ENCODE measurements at places on chromosomes 11 and 22. TPM values are rescaled to one million over a fixed set of nuclear protein-coding genes. Genes with fewer than 3 reads are reported as not detected.
A peak's percentile ranks its signal among the peaks of the same experiment; 100 is the strongest.

DNA sequence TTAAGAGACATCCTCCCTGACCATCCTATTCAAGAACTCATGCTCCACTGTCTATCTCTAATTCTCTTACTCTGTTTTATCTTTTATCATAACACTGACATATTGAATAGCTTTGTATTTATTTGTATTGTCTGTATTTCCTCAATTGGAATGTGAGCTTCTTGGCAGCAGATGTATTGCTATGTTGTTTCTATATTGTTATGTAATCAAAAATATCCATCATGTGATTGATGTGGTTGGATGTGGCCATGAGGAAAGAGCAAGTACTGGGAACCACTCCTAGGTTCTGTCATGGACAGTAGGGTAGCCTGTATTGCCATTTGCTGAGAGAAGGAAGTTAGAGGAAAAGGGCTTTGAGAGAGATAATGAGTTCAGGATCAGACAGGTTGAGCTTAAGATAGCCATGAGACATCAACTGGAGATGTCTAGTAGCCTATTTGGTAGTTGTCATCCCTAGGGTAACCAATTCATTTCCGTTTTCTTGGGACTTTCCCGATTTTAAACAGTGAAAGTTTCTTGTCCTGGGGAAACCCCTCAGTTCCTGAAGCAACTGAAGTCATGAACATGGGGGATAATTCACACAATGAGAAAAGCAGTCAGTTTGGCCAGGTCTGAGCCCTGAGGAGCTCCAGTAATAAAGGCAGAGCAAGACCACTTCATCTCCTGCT, 404.5 kb downstream of the INSC start:
- DNase-seq: no peak

Gene SLC22A25
- not detected for total RNA-seq

DNA sequence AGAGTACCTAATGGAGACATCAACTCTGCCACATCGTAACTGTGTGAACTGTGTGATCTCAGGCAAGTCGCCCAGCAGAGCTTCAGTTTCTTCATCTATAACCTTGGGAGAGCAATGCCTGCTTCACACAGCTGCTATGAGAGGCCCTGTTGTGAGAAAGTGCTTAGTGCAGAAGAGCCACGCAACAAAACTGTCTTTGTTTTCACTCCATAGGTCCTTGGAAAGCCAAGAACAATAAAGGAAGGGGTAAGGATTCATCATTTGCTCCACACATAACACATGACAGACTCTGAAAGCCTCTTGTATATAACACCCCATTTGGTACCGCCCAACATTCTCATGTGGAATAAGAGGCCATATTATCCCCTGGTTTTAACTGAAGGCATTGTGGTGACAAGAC, 231.9 kb upstream of the ISX start:
- DNase-seq: no peak

Gene ART5
- total RNA-seq: 7.5 TPM

Gene ARFGAP3
- total RNA-seq: 14.1 TPM

GRCh38 chr11:2919837-2920236, 9.4 kb downstream of the PHLDA2 start:
- no peak for DNase-seq

DNA sequence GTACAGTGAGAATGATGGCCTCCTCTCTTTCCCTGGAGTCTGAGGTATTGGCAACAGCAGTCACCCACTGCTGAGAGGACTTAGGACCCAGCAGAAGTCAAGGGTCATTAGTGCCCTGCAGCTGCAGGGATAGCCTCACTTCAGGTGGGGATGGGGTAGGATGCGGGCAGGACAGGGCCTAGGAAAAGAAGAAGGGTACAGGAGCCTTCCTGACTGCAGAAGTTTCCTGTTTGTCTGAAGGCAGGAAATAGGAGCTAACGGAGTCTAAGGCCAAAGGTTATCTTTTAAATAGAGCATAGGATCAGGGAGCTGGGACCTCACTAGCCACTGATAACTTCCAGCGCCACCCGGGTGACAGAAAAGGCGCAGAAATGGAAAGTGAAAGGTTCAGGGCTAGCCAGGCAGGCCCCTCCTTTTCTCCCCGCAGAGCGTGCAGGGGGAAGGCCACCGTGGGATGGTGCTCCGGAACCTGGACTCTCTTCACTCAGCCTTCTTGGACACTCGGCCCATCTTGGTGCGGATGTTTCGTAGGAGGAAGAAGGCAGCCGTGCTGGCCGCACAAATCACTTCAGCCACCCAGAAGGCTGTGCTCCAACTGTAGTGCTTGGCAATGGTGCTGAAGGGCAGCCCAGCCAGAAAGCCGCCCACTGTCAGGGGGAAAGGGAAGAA, 6.0 kb downstream of the TRAPPC4 start:
- DNase-seq: no peak

Gene APOL1
- total RNA-seq: 0.13 TPM

Gene PRDM11
- total RNA-seq: 11.5 TPM

Gene C11orf21
- total RNA-seq: not detected

DNA sequence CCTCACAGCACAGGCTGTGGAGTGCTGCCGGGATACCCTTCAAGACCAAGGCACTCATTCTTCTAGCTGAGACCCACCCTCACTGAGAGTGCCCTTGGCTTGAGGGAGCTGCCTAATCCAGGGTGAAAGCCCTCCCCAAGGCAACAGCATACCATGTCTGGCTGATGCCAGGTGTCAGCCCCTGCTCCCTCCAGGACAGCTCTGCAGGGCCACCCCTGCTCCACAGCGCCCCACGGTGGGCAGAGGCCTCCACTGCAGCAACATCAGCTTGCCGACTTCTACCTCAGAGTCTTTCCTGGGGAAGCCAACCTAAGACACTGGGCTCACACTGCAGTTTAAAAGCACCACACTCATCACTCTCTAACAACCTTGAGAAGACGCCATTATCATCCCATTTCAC, 29.0 kb downstream of the TTLL1 start:
- peak; percentile 86 for DNase-seq

Gene ENTHD1
- total RNA-seq: not detected

- DNase-seq: no peak
These were observed 42.7 kb downstream of the WEE1 start for GRCh38 chr11:9616042-9616675.

Gene IL17REL
- total RNA-seq: 0.11 TPM

GRCh38 chr11:88421530-88421929, 84.0 kb upstream of the CTSC start:
- no peak for DNase-seq

DNA sequence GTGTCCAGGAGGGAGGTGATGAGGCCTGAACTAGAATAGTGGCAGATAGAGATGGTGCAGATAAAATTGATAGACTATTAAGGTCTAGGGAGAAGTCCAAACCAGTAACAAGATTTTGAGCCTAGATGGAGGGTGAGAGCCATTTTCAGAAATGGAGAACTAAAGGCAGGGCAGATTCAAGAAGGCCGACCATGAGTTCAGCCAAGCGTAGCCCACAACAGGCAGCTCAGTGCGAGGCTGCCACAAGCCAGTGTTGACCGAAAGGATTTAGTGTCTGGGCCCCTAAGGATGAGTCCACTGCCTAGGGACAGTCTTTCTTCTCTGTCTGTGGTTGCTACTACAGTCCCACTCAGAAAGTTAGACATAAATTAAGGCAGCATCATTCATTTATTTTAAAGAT, 51.7 kb downstream of the PPP2R1B start:
- DNase-seq: no peak

Gene PLAAT3
- total RNA-seq: 188 TPM

Gene IPO7
- total RNA-seq: 205 TPM

DNA sequence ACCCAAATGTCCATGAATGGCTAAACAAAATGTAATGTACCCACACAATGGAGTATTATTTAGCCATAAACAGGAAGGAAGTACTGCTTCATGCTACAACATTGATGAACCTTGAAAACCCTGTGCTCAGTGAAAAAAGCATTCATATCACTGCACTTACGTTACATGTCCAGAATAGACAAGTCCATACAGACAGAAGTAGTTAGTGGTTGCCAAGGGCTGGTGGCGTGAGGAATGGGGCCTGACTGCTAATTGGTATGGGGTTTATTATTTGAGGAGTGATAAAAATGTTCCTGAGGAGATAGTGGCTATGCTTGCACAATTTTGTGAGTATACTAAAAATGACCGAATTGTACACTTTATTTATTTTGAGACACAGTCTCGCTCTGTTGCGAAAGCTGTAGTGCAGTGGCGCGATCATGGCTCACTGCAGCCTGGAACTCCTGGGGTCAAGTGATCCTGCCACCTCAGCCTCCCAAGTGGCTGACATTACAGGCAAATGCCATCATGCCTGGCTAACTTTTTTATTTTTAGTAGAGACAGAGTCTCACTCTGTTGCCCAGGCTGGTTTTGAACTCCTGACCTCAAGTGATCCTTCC, 7.7 kb upstream of the SYVN1 start:
- no peak for DNase-seq

Gene MYO7A
- total RNA-seq: 2.2 TPM

GRCh38 chr11:125049164-125049792, 13.8 kb upstream of the SLC37A2 start:
- DNase-seq: no peak

DNA sequence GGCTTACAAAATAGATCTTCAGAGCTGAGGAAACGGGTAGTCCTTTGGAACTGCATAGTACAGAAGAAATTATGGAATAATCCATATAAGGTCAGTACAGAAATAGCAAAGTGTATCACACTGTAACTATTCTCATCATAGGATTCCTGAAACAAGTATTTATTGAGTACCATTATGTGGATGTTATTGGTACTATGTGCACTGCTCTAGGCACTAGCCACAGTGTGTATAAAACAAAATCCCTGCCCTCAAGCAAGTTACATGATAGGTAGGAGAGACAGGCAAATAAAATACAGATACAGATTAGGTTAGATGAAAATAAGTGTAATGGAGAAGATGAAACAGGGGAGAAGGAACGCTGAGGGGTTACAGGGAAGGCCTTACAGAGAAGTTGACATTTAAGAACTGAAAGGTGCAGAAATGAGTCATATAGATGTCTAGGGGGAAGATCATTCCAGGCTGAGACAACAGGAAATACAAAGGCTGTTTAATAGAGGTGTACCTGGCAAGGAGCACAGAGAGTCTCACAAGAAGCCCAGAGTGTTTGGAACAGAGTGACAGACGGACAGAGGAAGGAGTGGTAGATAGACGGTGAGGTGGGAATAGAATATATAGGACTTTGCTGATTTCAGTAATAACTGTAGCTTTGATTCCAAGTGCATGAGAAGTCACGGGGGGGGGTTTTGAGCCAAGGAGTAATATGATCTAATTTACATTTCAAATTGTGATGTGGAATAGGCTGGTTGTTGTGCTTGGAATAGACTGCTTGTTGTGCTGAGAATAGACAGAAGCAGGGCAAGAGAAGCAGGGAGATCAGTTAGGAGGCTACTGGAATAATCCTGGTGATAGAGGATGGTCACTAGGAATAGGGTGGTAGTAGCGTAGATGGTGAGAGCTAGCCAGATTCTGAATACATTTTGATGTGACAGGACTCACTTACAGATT, 13.7 kb downstream of the RNF141 start:
- DNase-seq: no peak

DNA sequence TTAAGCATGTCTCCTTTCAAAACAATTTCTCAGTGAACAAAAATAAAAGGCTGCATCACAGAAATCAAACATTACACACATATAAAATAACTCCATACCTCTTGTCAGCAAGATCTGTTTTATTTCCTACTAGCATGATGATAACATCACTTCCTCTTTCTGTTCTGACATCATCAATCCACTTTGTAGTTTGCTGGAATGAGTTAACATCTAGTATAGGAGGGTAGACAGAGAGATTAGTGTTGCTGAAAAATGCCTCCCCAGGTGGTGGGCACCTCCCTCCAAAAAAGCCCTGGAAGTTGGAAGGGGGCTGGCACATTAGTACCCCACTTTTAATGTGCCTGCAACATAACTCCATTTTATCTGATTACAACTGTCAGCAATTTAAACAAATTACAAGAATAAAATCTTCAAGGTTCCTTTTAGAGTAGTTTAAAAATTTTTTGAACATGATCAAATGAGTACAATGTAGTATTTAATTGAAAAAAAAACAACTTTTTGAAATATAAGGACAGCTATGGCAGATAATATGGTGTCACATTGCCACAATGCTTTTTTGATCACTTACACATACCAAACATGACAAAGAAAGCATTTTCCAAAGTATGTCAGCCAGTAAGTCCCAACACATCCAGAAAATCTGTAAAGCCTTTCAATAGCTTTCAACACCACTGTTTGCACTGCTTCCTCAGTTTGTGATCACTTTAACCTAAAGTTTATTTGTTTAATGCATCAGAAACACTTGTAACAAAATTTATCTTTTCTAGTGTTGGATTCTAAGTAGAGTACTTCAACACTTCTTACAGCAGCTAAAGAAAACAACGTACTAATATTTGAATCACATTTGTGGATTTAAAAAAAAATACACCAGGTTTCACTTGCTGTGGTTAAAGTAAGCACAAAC, 44.5 kb downstream of the RAB6A start:
- DNase-seq: no peak

- DNase-seq: no peak
These were observed 23.5 kb upstream of the CRYBB3 start for GRCh38 chr22:25176175-25176574.

DNA sequence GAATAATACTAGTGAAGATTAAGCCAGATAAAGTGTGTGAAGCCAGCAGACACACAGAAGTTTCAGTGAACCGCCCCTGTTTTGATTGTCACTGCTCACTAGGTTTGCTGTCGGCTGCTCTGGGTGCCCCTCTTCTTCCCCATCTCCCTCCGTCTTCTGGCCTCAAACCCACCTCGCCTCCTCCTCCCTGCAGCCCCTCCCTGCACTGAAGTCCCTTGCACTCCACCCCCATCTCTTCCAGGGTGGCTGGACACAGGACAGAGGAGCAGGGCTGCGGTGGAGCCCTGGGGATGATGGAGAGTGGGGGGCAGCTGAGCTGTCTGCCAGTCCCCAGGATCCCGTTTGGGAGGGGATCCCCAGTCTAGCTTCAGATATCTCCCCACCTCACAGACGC, 53.5 kb downstream of the CYTH4 start:
- DNase-seq: no peak

Gene KRTAP5-11
- not detected for total RNA-seq

Gene KCNJ11
- 2.3 TPM for total RNA-seq

Gene LMNTD2
- 4.7 TPM for total RNA-seq

DNA sequence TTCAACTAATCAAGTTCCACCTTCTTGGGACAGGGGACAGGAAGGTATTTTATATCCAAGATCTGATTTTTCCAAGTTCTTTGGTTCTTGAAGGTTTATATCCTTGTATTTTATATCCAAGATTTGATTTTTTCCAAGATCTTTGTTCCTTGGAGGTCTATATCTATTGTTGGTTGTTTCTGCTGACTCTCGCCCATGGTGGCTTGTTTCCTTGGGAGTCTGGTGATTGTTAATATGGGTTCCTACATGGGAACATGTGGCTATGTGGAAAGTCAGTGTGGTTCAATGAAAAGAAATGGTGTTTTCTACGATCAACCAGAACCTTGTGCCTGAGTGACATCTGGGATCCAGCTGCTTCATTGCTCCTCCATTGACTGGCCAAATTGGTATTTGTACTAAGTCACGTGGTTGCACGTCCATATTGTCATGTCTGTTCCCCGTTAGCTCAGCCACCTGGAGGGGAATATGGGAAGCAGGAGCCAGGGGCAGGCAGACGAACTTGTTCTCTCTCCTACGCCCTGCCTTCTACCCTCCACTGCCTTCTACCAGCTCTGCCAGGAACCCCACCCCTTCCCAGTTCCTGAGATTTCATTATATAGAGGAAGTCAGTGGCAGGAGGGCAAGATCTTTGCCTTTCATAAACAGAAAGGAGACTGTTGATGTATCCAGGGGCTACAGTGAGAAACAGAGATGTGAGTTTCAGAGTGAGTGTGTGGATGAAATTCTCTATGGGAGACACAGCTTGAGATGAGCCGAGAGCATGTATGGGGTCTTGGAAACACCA, 11.1 kb upstream of the CSF2RB start:
- no peak for DNase-seq

GRCh38 chr11:94593030-94593429, 25.9 kb downstream of the PIWIL4 start:
- DNase-seq: no peak

- no peak for DNase-seq
These were observed 2370.9 kb upstream of the RAG2 start for GRCh38 chr11:38968951-38969350.

Data from H9 (cell line).